ENCODE measurements at places on chromosomes 7 and 10.

GRCh38 chr7:6730343-6730633 is 23.5 kb upstream of the ZNF12 start:
- DNase-seq = no peak

DNA sequence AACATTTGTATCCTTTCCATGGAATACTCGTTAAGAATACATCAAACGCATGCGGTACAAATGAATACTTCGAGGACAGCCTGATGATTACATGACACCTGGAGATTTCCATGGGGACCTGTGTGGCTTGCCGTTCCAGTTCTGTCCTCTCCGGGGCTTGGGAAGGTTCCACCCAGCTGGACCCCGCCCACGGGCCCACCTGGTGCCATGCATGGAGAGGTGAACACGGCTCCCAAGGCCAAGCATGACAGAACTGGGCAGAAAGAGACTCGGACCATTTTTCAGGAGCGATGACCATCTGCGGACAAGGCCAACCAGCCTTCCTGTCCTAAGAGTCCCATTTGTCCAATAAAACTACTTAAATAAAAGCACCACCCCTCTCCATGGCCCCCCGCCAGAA is 80.1 kb downstream of the TEX36 start:
- no peak for DNase-seq

DNA sequence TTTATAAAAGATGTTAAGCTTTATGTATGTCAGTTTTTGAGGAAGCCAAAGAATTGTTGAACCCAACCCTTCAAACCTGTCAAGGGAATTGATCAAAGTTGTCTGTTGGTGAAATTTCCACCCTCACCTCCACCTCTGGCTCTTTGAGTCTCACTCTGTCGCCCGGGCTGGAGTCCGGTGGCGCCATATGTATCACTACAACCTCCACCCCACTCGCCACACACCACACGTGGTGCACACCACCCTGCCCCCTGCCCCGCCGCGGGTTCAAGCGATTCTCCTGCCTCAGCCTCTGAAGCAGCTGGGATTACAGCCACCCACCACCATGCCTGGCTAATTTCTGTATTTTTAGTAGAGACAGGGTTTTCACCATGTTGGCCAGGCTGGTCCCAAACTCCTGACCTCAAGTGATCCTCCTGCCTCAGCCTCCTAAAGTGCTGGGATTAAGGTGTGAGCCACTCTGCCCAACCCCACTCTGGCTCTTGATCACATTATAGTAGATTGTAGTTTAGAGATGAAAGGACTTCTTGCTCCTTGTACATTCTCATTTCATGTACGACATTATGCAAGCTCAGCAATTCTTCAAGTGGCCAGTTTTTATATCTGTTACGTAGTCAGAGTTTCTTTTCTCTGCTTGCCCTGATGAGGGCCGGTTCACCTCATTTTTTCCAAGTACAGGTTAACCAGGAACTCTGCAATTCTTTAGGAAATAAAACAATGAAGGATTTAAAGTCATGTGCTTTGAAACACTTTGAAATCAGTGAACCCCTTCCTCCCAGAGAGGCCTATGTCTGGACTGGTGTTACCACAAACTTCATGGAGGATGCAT is 7.0 kb downstream of the BAMBI start:
- no peak for DNase-seq

- no peak for DNase-seq
Observed at GRCh38 chr10:107487284-107487683, 322.8 kb upstream of the SORCS1 start.

DNA sequence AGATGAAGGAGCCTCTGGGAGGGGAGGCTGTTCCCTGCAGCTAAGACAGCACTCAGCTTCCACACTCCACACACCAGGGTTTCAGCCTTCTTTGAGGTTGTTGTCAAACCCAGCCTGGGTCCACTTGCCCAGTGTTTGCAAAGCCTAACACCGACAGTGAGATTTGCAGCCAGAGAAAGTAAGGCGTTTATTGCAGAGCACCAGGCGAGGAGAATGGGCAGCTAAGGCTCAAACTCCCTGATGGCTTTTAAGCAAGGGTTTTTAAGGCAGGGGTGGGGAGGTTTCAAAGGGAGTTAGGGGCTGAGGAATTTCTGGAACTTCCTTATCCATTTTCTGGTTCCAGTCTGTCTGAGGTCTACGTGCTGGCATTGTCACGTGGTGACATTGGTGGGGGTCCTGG is 4.7 kb upstream of the ZNF775 start:
- DNase-seq = no peak

DNA sequence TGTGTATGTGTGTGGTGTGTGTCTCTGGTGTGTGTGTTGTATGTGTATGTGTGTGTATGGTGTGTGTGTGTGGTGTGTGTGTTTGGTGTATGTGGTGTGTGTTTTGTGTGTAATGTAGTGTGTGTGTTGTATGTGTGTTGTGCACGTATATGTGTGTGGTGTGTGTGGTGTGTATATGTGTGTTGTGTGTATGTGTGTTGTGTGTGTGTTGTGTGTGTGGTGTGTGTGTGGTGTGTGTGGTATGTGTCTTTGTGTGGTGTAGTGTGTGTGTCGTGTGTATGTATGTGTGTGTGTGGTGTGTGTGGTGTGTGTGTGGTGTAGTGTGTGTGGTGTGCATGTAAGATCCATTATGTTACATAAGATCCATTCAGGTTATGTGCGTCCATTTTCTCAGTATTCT is 21.9 kb upstream of the VIPR2 start:
- no peak for DNase-seq

- no peak for DNase-seq
Observed at GRCh38 chr7:128388145-128388485, 21.7 kb downstream of the IMPDH1 start.

- no peak for DNase-seq
Observed at GRCh38 chr10:102109166-102110116, 10.7 kb downstream of the LDB1 start.

DNA sequence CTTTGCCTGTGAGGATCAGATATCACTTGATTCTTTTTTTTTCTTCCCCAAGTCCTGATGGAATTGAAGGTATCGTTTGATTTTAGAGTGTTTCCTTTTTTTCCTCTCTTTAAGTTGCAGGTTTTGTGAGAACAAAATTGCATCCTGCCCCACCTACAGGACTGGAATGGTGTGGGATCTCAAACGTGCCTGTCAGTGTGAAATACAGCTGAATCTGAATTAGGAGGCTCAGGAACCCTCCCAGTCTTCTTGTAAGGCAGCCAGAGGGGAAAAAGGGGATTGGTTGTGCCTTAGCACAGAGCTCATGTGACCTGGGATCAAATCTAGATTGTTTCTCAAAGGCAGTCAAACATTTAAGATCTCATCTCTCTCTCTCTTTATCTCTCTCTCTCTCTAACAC is 32.7 kb upstream of the KLHL7 start:
- DNase-seq = no peak

GRCh38 chr10:36474456-36474855 is 650.9 kb upstream of the ANKRD30A start:
- DNase-seq = no peak

- no peak for DNase-seq
Observed at GRCh38 chr10:92559046-92559445, 14.8 kb downstream of the IDE start.

DNA sequence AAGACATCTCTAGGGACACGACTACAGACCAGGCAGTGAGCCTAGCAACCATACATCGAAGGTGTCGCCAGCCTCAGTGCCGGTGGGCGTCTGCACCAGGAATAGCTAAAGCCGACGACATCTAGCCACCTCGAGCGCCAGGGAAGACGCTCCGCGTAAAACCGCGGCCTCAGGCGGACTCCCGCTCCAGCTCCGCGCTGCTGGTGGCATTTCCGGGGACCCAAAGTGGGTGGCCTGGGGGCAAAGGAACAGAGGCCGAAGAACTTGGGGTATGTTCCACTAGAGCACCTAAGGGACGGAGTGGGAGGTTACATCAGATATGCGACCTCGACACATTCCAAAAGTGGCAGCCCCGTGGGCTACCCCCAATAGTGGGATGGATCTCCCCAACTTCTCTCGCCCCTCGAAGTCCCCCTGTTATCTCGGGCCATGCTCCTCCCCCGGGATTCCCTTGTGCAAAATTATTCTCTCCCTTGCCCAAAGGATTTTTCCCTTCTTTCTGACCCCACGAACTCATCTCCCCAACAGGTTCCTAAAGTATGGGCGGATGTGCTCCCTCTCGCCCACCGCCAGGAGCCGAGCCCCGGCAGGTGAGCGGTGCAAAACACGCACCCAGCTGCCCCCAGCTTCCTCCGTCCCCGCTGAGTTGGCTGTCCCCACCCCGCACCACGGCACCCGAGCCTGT is 1.2 kb downstream of the KCNMA1 start:
- DNase-seq = no peak

GRCh38 chr10:87092376-87092860 is 2.2 kb downstream of the GLUD1 start:
- DNase-seq = no peak

GRCh38 chr7:130721486-130722277 is 12.3 kb downstream of the KLF14 start:
- DNase-seq = peak; percentile 73

DNA sequence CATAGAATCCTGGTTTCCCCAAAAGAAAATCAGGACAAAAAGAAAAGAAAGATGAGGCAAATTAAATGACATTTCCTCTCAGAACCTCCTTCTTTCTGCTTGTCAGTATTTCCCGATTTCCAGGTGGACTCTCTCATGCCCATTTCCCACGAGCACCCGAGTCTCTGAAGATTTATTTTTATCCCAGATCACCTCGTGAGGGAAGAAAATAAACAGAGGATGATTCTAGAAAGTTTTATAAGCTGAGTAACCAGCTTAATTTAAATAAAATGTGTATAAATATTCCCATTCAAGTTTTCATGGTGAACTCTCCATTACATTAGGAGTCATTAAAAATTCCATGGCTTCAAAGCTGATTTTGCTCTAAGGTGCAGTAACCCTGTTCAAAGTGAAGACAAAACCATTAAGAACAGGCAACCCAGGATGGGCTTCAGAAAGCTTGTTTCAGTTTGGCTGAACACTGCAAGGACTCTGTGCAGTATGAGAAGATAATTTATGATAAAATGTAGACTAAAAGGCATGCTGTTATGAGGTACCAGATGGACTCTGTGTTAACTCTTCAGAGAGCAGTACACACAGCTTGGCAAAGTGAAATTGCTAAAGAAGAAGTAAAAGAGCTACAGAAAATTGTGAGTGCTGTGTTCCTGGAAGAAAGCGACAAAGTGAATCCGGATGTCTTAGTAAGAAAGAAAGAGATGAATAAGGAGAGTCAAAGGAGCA is 521.3 kb upstream of the LRRN3 start:
- no peak for DNase-seq

DNA sequence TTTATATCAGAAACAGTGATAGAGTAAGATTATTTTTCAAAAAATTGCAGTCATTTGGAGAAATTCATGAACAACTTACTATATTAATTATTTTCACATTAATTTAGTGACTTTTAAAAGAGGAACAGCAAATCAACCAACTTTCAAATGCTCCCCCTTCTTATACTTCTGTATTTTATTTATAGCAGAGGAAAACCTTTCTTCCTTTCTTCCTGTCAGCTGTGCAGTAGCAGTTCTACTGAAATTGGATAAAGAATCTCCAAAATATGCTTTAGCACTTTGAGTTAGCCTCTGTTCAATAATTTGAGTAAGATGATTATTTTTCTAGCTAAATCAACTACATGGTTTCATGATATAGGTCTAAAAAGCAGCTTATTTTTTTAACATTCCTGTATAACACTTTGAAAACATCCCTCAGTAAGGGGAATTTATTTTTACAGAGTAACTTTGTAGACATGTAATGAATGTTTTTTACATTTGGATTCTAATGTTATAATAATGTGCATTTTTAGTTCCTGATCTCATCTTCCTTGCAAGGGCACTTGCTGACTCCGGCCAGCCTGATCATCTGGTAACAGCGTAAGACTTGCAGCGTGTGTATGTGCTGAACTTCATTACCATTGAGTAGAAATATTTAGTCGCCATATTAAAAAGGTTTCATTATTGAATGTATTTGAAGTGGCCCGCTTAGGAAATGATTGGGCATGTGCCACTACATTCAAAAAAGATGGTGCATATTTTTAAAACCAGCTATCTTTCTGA is 158.3 kb upstream of the HDAC9 start:
- DNase-seq = no peak

GRCh38 chr7:129298268-129298893 is 73.6 kb downstream of the AHCYL2 start:
- peak; percentile 72 for DNase-seq

- DNase-seq = no peak
Observed at GRCh38 chr7:90532231-90532929, 62.9 kb downstream of the PTTG1IP2 start.

DNA sequence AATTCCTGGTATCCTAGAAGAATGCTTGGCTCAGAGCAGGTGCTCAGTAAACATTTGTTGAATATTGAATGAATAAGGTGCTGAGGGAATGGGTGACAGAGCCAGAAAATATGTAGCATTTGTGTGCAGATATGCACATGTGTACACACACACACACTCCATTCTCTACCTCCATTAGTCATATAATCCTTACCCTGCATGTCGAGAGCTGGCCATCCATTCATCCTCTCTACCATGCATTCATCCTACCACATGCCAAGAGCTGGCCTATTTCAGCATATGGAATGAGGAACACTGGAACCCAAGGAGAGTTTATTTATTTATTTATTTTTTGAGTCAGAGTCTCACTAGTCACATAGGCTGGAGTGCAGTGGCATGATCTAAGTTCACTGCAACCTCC is 284.8 kb downstream of the PLXNA4 start:
- no peak for DNase-seq

DNA sequence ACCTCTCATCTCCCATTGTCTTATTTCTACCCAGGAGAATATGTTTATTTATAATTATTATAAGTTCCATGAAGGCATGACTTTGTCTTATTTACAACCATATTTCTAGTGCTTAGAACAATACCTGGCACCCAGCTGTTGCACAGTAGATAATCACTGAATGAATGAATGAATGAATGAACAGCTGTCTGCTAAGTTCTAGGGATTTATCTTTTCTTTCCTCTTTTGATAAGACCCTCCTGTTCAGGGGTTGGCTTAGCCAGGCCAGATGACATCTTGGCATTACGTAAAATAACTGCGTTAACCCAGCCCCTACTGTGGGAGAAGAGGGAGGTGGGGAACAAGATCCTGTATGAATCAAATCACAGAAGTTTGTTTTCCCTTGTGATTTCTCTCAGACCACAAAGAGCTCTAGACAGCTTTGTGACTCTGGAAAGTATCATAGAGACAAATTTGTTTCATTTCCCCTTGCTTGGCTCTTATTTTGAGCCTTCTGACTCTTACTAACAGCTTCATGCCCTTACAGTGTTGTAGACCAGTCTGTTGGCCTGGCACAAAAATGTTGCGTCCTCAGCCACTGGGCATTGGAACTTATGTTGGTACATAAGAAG is 8.4 kb downstream of the ZNF862 start:
- DNase-seq = no peak

- no peak for DNase-seq
Observed at GRCh38 chr10:4653160-4653559, 172.8 kb upstream of the AKR1E2 start.

DNA sequence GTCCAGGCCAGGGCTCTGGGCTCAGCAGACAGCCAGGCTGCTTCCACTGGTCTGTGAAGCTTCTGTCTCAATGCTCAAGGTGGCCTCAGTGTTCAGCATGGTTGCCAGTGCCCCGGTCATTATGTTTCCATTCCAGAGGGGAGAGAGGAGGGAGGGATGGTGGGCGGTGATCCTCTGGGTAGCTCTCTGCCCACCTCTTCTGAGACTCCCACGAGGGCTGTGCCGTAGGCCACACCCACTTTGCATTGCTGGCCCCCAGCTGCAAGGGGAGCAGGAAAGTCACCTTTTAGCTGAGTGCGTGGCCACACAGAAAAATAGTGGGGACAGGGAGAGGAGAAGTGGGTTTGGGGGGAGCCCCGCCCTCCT is 42.5 kb downstream of the FOXK1 start:
- no peak for DNase-seq
